ENCODE measurements at places on chromosomes 7 and 10.

DNA sequence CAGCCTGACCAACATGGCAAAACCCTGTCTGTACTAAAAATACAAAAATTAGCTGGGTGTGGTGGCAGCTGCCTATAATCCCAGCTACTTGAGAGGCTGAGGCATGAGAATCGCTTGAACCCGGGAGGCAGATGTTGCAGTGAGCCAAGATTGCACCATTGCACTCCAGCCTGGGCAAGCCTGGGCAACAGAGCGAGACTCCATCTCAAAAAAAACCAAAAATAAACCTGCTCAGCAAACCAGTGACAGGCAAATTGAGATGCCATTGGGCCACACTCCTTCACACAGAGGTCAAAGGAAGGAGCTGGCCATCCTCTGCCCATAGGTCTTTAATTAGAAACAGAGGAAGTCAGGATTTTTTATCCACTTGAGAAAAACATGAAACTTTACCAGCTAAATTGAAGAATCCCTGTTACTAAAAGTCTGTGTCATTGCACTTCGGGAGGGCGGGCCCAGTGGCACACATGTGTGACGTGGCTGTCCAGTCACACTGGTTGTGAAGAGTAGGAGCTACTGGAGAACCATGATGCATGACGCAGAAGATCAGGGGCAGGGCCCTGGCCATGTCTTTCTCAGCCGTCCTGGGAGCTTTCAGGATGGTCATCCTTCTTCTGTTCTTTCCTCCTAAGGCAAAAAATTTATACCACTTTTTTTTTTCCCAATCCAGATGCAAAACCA lies 118.3 kb upstream of the ZNF438 start:
- no peak for DNase-seq

GRCh38 chr7:148587076-148587475 lies 3.5 kb upstream of the C7orf33 start:
- DNase-seq = no peak

- no peak for DNase-seq
These were observed 89.0 kb downstream of the PTPRE start for GRCh38 chr10:127995939-127996338.

DNA sequence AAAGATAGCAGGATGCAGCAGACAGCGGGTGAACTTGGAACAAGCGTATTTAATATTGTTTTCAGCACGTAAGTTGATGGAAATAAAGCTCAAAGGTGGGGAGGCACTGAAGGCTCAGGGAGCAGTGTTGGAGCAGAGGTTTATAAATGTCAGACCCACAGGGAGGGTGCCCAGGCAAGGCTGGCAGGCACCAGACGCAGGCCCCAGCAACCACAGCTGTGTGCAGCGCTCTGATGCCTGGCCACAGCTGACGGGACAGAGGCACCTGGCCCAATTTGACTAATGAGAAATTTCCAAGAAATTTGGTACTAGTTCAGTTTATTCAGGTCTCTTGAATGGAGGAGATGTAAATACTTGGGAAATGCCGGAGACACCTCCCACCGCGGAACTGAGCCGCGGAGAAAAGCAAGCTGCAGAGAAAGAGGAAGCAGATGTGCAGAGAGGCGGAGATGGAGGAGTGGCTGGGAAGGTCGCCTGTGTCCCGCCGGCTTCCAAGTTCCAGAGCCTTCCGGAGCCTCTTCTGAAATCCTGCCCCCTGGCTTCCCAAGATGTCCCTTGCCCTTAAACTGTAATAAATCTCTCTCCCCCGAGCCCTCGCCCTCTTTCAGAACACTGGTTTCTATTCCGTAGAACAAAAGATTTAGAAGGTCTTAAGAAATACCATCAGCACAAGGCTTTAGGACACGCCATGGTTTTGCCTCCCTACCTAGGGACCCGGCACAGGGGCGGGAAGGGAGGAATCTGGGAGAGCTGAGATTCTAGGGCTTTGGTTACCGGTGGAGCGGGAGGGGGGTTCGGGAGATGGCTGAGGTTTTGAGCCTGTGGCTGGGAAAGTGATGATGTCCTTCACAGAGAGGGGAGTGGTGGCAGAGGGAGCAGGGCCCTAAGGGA lies 38.4 kb upstream of the PLXNA4 start:
- peak; percentile 6 for DNase-seq

GRCh38 chr7:131905471-131905973 lies 349.1 kb upstream of the PODXL start:
- no peak for DNase-seq

DNA sequence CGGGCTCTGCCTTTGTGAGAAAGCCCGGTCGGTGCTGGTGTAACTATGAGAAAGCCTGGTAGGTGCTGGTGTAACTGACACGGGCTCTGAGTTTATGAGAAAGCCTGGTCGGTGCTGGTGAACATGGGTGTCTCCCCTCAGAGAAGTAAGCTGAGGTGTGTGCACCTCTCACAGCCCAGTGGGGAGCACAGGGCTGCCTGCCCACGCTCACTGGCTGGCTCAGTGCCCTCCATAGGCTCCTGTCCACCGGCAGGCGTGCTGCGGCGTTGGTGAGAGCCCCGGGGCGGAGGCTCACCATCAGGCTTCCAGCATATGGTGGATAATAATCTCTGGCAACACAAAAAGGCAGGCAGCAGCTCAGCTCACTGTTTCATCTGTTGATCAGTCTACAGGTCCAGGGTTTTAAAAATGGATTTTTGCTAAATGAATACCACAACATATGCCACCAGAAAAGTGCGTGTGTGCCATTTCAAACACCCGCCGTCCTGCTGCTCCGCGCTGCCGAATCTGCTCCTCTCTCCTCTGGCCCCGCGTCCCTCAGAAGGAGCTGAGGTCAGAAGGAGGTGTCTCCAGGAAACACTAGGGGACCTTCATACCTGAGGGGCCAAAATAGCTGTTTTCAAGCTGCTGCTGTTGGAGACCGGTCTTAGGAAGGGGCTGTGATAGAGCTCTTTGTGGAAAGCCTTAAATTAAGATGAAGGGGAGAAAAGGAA lies 365.7 kb downstream of the DNAJB6 start:
- DNase-seq = no peak

DNA sequence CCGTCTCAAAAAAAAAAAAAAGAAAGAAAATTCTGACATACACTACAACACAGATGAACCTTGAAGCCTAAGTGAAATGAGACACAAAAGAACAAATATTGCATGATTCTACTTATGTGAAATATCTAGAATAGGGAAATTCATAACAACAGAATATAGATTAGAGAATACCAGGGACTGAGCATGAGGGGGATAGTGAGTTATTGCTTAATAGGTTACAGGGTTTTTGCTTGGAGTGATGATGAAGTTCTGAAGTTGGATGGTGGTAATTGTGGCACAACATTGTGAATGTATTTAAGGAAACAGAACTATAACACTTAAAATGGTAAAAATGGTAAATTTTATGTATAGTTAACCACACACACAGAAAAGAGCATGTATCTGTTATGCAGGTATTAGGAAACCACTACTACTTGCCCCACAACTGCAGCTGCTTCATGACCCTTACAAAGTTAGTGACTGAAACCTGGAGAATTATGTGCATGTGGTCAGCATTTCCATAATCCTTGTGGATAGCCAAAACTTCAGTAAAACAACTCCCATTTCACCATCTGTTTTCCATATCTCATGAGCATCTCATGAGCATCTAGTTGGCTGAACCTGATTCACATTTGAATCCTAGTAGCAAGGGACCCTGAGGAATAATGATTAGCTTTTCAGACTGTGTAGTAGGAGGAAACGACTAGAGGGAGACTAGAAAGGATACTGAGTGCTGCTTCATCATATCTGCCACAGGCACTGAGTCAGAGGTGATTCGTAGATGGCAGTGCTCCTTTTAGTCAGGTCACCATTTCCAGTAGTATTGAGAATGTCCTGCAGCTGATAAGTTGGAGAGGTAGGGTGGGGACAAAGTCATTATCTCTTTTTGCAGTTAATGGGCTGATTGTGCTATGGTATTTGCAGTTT lies 26.3 kb downstream of the SAMD8 start:
- no peak for DNase-seq

GRCh38 chr7:101123703-101124068 lies 3.2 kb upstream of the SERPINE1 start:
- no peak for DNase-seq

GRCh38 chr7:107479303-107479702 lies 9.4 kb downstream of the GPR22 start:
- DNase-seq = no peak

- no peak for DNase-seq
These were observed 39.8 kb downstream of the SEM1 start for GRCh38 chr7:96669812-96670211.

DNA sequence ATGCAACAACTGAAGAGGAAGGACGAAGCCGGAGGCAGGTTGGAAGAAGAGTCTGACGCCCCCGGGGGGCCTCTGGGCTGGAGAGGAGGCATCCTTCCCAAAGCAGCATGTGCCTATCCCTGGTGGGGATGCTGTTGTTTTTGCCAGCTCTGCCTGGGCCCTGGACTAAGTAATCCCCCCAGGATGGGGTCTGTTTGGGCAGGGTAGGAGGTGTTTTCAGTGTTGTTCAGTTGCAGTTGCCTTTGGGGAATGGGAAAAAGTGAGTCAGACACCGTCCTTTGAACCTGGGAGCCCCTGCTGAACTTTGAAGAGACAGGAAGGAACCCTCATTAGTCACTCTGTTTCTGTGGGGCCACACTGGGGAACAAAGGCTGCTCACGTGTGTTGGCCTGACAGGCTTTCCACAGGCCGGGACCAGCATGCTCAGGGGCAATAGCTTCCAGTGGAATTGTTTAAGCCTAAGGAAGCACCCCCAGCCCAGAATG lies 35.2 kb upstream of the GDF10 start:
- DNase-seq = peak; percentile 93

GRCh38 chr10:122099562-122099961 lies 110.6 kb downstream of the TACC2 start:
- no peak for DNase-seq

DNA sequence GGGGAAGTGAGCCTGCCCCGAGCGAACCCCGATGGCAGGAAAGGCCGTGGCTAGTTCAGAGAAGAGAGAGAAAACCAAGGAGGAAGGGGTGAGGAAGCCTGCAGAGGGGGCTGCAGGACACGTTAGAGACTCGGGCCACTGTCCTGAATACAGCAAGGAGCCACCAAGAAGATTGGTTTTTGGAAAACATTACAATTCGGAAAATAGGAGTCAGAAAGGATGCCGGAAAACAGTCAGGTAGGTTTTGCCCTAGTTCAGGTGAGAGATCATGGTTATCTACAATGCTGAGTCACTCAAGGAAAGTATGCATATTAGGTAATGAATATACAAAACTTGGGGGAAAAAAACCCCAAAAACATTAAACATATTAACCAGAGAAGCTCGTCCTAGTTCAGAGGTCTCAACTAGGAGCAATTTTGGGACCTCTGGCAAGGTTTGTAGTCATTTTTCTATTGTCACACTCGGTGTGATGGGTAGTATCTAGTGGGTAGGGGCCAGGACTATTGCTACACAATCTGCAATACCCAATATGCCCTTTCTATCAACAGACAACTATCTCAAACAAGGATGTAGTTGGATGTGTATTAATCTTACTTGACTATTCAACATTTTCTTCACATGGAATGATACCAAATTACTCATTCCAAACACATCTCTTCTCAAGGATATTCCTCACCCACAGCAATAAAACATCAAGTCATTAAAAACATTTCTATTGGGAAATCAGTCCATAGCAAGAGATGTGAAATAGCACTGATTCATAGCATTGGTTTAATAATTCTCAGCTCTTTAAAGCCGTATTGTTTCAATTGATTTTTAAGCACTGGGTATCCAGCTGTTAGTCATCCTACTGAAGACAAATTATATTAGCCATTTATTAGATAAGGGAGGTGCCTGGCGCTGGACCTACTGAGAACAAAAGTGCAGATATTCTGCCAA lies 74.4 kb upstream of the RSU1 start:
- DNase-seq = peak; percentile 66

DNA sequence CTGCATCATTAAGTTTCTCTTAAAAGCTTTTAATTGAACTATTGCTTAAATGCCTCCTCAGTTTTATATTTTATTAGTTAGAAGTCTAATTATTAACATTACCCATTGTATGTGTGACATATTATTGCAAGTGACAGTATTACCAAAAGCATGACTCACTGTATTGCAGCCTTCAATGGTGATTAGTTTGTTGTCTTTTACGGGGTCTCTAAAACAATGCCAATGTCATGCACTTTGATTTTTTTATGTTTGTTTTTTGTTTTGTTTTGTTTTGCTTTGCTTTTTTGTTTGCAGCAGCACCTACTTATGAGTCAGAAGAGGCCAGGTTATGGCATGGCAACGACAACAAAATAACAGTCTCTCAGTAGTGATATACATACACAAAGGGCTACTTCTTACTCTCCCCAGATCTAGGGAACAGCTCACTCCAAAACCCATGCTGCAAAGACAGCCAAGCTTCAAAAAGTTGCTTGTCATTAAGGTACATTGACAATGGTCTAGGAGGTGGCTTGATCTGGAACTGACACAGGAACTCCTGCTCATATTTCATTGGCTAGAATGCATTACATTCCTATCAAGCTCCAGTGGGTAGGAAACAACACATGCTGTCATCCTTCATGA lies 293.7 kb upstream of the POM121L12 start:
- DNase-seq = no peak

- DNase-seq = no peak
These were observed 3.7 kb downstream of the HBP1 start for GRCh38 chr7:107172276-107173032.

DNA sequence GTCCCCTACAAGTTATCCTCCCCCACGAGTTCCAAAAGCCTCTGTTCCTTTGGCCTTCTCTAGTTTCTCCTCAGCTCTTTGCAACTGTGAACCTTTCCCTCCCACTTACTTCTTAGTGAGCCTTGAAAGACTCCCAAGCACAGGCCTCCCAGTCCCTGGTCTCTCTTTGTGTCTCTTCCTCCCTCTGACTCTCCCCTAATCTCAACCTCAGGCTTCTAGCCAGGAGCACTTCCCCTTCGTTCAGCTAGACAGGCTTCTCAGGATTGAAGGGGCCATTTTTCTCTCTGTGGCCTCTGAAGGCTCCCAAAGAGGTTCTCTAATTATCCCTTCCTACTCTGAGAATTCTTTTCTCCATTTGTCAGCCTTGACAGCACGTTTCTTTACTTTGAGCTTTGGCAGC lies 50.2 kb upstream of the PHYHIPL start:
- no peak for DNase-seq

DNA sequence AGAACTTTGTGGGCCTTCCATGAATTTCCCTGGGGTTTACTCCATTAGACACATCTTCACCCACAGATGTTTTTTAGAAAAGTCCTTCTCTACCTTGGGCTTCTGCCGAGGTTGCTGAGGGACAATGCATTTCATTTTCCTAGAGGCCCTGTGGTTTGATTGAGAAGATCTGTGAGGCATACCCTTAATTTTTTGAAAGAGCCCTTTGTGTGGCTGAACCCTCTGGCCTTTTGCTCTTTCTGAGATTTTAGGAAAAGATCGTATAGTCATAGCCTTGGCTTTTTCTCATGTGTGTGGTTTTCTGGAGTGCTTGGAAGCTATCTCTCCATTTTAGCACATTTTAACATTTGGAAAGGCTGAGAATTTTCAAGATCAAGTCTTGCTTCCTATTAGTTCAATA lies 119.8 kb upstream of the LYZL1 start:
- DNase-seq = no peak

- DNase-seq = no peak
These were observed 276.9 kb downstream of the GATA3 start for GRCh38 chr10:8331387-8331786.

DNA sequence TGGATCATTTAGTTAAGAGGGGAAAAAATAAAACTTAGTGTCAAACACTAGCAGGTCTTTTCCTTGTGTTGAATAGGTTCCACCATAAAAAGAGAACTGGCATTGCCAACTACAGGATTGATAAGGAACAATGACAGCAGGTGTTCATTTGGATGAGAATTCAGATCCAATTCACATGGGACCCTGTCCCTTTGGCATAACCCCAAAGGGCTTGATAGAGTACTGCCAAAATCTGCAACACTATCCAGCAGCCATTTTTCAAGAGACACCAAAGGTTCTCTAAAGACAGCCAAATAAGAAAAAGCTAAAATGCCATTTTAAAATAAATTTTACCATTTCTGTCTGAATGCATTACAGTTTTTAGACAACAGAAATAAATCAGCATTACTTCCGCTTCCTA lies 422.3 kb downstream of the DGKB start:
- no peak for DNase-seq
